ENCODE measurements at places on chromosomes 7 and 10.

DNA sequence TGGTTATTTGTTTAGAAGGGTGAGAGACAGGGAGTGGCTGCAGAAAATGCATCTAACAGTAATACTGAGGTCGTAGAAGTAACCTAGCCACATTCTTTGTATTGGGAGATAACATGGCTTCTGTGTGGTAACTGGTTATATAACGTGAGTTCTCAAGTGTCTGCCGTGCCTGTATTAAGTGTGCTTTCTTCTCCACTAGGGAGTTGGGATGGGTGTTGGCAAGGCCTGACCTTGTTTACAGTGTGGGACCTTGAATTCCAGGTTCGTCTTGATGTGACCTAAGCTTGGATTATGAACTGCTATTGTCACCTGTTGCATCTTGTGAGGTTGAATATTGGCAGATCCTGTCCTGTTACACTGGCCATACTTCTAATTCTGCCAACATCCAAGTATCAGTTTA, 145.3 kb upstream of the NAMPT start:
- no peak for DNase-seq

DNA sequence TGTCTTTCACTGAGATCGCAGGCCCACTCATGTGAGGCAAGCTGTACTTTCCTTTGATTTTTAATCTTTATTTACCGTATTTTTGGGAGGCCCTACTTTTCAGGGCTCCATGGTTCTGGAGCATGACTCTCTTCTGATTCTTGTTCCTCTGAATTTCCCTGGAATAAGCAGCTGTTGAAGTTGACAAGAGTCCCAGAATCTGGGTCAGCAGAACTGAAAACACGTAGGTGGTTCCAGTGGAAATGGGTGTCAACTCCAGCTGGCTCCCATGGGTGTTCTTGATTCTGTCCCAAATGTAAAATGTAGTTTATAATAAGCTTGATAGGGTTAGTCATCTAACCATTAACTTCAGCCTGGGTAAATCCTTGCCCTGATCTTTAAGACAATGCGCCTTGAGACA, 409.4 kb downstream of the GATA3 start:
- no peak for DNase-seq

DNA sequence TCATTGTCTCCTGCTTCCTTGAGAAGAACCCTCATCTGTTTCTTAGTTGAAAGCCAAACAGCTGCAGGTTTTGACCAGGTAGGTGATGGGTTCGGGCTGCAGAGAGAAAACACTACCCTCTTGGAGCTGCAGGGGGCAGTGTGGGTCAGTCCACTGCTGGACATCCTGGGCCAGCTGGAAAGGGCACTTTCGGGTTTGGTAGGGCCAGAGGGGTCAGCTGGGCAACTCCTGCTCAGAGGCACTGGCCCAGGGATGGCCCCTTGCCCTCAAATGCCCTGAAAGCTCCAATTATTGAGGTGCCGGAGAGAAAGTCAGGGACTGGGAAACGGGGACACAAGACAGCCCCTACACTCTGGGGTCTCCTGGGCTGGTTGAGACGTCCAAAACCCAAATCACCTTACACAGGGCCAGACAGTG, 90.7 kb downstream of the MKI67 start:
- DNase-seq: peak; percentile 47

- DNase-seq: no peak
These were observed 379.0 kb upstream of the FZD8 start for GRCh38 chr10:36021096-36021495.

DNA sequence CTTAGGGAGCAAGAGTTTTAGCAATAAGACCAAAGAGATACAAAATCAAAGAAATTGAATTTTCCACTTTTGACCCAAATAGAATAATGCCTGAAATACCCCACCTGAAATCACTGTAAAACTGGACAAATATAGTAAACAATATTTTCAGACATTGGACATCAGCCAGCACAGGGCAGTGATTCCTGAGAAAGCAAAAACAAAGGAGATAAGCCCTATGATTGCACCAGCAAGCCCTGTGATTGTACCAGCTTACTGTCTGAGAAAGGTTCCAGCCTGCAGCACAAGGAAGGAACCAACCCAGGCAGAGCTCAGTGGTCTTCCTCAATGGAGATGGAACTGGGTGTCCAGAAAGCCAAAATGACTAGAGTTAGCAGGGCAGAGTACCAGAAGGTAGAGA, 10.3 kb downstream of the TMEM106B start:
- no peak for DNase-seq

GRCh38 chr10:35316218-35316967, 19.9 kb upstream of the CCNY start:
- DNase-seq: no peak

- DNase-seq: no peak
These were observed 23.0 kb downstream of the PTPRN2 start for GRCh38 chr7:158564663-158565035.

- DNase-seq: no peak
These were observed 19.7 kb upstream of the LAMB4 start for GRCh38 chr7:108149908-108150307.

DNA sequence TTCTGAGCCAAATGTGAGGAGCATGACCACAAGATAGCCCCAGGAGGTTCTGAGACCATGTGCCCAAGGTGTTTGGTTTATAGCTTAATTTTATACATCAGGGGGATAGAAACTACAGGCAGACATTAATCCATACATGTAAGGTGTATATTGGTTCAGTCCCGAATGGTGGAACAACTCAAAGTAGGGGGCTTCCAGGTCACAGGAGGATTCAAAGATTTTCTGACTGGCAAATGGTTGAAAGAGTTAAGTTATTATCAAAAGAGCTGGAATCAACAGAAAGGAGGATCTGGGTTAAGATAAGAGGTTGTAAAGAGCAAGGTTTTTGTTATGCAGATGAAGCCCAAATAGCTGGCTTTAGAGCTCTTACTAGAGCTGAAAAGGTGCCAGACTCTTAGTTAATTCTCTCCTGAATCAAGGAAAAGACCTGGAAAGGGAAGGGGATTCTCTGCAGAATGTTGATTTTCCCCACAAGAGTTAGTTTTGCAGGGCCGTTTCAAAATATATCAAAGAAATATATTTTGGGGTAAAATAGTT, 640.0 kb downstream of the IPMK start:
- DNase-seq: no peak

GRCh38 chr7:29160080-29160479, 13.7 kb upstream of the CPVL start:
- DNase-seq: no peak

- DNase-seq: no peak
These were observed 85.9 kb downstream of the LSMEM1 start for GRCh38 chr7:112566442-112567324.

DNA sequence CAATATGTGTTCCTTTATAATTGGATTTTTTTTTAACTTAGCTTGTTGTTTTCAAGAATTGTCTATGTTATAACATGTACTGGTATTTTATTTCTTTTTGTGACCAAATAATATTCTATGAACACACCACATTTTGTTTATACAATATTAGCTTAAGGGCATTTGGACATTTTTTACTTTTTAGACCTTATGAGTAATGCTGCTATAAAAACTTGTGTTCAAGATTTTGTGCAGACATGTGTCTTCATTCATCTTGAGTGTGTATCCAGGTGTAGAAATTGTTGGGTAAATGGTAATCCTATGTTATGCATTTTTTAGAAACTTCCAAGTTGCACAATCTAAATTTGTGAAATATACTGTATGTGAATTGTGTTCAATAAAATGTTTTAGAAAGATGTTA, 936.7 kb downstream of the CCSER2 start:
- DNase-seq: no peak

DNA sequence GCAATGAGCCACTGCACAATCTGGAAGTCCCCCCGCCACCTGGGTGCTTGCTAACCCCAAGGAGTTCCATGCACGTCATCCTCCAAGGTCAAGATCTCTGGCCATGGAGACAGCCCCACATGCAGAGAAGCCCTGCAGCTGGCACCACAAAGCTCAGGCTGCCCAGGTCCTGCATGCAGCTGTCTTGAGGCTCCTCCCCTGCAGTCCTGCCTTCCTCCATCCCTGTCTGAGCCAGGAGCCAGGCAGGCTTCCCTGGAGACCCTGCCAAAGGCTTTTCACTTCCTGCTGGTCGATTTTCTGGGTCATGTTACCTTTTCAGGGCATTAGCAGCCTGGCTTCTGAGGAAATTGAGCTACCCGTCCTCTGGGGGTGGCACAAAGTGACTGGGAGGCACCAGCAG, 12.5 kb upstream of the TMEM72 start:
- DNase-seq: no peak

GRCh38 chr10:86335257-86335656, 31.3 kb downstream of the GRID1 start:
- no peak for DNase-seq

DNA sequence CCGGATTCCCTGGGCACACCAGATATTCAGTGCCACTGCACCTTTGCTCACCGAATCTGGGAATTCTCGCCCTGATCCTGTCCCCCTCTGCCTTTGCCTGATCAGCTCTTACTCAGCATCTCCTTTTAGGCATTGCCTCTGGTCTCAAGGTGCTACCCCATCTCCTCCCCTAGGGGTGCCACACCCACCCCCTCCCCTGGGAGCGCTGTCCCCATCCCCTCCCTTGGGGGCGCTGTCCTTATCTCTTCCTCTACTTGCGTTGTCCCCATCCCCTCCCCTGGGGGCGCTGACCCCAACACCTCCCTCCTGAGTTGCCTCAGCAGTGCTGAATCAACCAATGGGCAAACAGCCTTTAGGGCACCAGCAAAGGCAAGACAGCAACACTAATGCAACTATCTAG, 686.9 kb upstream of the FOXK1 start:
- DNase-seq: no peak

DNA sequence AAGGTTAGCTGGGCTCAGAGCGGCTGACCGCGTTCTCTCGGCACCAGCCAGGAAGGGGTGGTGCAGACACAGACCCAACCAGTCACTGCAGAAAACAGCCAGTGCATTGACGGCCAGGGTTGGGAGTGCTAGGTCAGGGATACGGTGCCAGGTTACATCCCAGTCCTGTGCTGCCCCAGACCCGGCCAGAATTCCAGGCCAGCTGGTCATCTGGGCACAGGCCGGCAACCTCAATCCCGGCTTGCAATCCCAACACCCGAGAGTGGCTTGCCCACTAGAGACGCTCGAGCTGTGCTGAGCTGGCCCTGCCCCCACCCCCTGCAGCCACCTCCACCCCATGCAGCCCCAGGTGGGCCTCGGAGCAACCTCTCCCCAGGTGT, 3.8 kb downstream of the PRAP1 start:
- no peak for DNase-seq

DNA sequence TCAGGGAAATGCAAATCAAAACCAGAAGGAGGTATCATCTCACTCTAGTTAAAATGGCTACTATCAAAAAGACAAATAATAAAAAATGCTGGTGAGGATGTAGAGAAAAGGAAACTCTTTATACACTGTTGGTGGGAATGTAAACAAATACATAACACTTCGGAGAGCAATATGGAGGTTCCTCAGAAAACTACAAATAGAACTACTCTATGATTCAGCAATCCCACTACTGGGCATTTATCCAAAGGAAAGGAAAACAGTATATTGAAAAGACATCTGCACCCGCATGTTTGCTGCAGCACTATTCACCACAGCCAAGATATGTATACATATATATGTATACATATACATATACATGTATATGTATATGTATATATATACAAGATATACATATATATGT, 94.2 kb downstream of the C10orf90 start:
- no peak for DNase-seq

DNA sequence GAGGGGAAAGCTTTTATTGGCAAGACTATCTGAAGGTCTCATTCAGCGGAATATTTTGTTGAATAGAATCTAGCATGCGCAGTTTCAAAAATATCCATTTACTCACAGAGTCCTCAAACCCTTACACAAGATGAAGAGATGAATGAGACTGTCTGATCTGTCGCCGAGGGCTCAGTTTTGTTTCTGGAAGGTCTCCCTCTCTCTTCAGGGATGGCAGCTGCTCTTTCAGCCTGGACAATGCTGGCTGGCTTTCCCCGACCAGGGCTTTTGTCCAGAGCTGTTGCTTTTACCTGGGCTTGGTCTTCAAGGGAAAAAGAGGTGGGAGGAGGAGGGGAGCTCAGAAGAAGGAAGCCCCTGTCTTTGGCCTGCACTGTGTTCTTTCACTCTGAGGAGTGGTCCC, 81.9 kb upstream of the BTBD16 start:
- DNase-seq: no peak

DNA sequence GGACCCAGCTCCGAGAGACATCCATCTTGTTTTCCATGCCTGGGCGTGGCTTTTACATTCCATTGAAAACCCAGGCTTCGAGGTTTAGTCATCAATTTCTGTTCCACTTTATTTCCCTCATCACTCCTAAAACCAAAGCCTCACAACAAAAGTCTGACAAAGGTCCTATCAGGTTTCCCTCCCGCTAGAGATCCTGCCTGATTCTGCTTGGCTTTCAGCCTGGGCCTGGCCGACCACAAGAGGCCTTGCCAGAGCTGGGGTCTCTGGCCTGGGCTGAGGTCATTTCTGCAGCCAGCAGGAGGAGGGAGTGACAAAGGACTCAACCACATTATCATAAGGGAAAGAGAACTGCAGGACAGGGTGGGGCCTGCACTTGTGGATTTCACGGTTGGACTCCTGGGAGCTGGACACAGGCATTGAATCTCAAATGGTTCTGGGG, 167.0 kb downstream of the FANK1 start:
- no peak for DNase-seq

DNA sequence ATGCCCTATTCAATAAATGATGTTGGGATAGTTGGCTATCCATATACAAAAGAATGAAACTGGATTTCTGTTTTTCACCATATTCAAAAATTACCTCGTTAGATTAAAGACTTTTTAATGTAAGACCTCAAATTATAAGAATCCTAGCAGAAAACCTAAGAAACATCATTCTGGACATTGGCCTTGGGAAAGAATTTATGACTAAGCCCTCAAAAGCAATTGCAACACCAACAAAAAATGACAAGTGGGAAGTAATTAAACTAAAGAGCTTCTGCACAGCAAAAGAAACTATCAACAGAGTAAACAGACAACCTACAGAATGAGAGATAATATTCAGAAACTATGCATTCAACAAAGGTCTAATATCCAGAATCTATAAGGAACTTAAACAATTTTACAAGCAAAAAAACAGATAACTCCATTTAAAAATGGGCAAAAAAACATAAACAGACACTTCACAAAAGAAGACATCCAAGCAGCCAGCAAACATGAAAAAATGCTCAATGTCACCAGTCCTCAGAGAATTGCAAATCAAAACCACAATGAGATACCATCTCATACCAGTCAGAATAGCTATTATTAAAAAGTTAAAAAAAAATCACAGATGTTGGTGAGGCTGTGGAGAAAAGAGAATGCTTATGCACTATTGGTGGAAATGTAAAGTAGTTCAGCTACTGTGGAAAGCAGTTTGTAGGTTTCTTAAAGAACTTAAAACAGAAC, 309.8 kb downstream of the AHR start:
- DNase-seq: no peak

- DNase-seq: no peak
These were observed 2.3 kb upstream of the DBNL start for GRCh38 chr7:44042221-44042620.

- DNase-seq: no peak
These were observed 123.5 kb upstream of the BMPER start for GRCh38 chr7:33781796-33782195.

GRCh38 chr10:89382757-89383156, 4.9 kb downstream of the IFIT1B start:
- no peak for DNase-seq
